Right ventricle myocardium inferior (tissue), 1 donor: ENCODE measurements at places on chromosomes 12 and 14.

DNA sequence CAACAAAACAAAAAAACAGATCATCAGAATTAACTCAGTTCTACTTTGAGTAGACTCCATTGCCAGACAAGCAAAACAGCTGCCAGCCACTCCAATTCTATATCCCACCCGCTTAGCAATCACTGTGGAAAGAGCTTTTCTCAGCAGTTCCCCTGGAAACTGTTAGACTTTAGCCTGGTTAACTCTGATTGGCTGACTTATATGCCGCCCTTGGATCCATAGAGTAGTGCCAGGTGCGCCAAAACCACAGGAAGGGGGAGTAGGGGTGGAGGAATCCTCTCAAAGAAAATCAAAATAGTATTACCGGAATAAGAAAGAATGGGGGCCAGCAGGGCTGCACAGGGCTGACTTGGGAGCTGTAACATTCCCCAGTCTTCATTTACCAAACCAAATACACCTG is 5.4 kb upstream of the EML5 start:
- no peak for DNase-seq

DNA sequence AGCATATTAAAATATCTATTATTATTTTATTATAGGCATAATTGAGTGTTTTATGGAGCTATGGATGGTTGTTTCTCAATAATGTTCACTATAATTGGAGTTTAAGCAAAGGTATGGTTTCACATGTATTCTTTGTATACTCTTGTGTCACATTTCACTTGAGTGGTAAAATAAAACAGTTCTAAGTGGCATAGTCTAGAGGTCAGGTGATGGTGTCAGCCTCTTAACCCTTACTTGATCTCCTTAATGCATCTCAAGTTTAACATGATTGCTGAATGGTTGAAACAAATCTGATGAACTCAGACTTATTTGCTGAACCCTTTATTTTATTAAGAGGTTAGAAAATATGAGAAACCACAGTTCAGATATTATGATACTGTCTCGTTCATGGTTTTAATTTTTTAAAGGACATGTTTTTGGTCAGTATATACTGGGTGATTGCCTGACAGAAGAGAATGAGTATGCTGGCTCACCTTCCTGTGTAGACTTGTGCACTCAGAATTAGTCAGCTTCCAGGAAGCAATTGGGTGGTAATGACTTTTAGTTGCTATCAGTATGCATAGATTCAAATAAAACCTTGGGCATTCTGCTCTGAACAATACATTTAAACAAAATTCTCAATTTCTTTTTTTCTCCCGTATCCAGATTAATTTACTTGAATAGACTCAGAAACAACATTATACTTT is 464.6 kb downstream of the PCNX1 start:
- DNase-seq = no peak

GRCh38 chr14:31297701-31298344 is 90.2 kb upstream of the HECTD1 start:
- no peak for DNase-seq

- no peak for DNase-seq
Measured at GRCh38 chr12:95648990-95649791, 97.9 kb upstream of the USP44 start.

GRCh38 chr14:93008381-93008780 is 85.4 kb downstream of the CHGA start:
- peak; percentile 76 for DNase-seq

DNA sequence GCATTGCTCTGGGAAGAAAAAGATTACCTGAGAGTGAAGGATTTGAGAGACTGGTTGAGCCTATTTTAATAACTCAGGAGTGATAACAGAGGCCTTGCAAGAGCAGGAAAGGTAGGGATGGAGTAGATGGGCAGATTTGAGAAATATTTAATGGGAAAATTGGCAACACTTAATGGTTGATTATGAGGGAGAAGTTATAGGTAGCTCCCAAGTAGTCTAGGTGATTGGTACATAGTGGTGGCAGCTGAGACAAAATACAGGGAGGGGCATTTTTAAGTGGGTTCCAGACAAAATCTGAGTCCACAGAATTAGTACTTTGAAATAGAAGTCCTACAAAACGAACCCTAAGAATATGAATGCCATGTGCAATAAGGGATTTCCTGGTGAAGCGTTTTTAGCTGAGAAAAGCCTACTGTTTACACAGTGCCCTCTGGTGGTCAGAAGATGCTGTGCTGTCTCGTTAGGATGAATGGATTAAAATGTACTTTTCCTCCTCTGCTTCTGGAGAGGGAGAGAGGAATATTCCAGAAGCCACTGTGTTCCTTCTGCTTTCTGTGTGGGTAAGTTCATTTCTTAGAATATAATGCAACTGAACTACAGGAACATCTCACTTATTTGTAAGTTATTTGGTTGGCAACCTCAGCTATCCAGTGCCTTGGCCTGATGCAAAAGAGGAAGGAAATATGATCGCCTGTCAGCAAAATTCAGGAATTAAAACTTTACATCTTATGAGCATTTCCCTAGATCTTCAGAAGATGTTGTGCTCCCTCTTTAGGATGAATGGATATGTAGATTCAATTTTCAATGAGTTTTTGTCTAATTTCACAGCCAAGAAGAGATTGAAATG is 6.5 kb downstream of the ZBTB1 start:
- no peak for DNase-seq

DNA sequence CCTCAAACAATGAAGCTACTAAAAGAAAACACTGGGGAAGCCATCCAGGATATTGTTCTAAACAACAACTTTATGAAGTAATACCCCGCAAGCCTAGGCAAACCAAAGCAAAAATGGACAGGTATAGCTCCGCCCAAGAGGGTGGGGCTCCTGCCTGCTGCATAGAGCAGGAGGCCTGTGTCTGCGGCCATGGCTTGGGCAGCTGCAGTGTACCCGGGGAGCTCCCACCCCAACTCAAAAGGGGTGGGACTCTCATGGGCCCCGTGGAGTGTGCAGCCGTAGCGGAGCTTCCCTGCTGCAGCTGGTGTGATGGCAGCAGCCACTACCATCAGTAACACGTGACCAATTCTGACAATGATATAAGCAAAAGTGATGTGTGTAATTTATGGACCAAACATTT is 264.2 kb upstream of the KITLG start:
- DNase-seq = peak; percentile 26

- DNase-seq = no peak
Measured at GRCh38 chr12:67472539-67472938, 176.0 kb upstream of the DYRK2 start.

- no peak for DNase-seq
Measured at GRCh38 chr14:86543521-86543920, 1013.6 kb downstream of the FLRT2 start.

GRCh38 chr14:92366237-92366636 is 43.3 kb downstream of the SLC24A4 start:
- no peak for DNase-seq
